ENCODE measurements at places on chromosomes 3 and 15. TPM values are rescaled to one million over a fixed set of nuclear protein-coding genes. Genes with fewer than 3 reads are reported as not detected.

EPHA3 gene
- total RNA-seq = 0.07 TPM

POLQ gene
- 5.8 TPM for total RNA-seq

CPNE4 gene
- not detected for total RNA-seq

VPS39 gene
- 37.0 TPM for total RNA-seq

APOD gene
- 9.9 TPM for total RNA-seq

IGDCC3 gene
- not detected for total RNA-seq

SAXO2 gene
- 2.7 TPM for total RNA-seq

GABRB3 gene
- total RNA-seq = not detected

POTEB3 gene
- total RNA-seq = not detected

SERINC4 gene
- total RNA-seq = 0.05 TPM

PAK6 gene
- 0.20 TPM for total RNA-seq

RAF1 gene
- 54.5 TPM for total RNA-seq

All from mammary microvascular endothelial cell (primary cell).